Pulmonary artery endothelial cell (primary cell): ENCODE measurements at places on chromosomes 3 and 15. TPM values are rescaled to one million over a fixed set of nuclear protein-coding genes. Genes with fewer than 3 reads are reported as not detected.

Gene RPS27L
- 439 and 505 TPM in 2 replicates for total RNA-seq

DNA sequence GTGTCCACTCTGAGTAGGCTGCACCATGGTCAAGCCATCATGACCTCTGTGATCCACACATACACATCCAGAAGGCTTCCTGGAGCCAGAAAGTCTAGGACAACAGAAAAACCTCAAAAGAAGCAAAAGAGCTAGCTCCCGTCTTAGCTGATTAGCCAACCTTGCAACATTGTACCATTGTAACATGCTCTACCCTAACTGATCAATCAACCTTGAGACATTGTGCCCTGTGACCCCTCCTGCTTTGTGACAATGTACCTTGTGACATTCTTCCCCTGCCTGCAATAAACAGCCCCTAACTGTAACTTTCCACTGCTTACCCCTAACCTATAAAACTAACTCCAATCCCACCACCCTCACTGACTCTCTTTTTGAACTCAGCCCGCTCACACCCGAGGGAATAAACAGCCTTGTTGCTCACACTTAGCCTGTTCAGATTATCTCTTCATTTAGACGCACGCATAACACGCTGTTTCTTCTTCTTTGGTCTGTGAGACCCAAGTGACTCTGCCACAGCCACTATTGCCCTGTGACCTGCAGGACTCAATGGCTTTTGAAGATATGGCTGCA, 1104.6 kb downstream of the OTOL1 start:
- DNase-seq: no peak

DNA sequence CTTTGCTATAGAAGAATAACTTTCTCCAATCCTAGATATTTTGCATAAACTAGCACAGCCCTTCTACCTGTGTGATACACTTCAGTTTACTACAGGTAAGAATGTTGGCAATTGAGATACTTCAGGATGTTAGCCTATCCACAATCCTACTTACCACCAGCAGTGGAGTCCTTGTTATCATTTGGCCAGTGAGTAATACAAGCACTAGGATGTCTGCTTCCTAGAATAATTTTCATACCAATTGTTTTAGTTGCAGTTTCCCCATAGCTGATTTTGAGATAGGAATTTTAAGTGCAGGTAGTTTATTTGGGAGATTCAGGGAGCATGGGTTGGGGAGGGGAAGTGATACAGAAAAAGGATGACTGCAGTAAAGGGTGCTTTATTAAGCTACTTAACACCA, 147.2 kb downstream of the EPHA6 start:
- DNase-seq: no peak

Gene CA12
- total RNA-seq: 2.0 and 2.5 TPM in 2 replicates

- DNase-seq: no peak
These were observed 10.3 kb downstream of the DZIP3 start for GRCh38 chr3:108599677-108600409.

Gene CFAP100
- total RNA-seq: not detected in 2 replicates

GRCh38 chr3:134090031-134090430, 60.3 kb upstream of the SLCO2A1 start:
- DNase-seq: no peak

Gene KBTBD8
- total RNA-seq: 2.7 and 5.9 TPM in 2 replicates

DNA sequence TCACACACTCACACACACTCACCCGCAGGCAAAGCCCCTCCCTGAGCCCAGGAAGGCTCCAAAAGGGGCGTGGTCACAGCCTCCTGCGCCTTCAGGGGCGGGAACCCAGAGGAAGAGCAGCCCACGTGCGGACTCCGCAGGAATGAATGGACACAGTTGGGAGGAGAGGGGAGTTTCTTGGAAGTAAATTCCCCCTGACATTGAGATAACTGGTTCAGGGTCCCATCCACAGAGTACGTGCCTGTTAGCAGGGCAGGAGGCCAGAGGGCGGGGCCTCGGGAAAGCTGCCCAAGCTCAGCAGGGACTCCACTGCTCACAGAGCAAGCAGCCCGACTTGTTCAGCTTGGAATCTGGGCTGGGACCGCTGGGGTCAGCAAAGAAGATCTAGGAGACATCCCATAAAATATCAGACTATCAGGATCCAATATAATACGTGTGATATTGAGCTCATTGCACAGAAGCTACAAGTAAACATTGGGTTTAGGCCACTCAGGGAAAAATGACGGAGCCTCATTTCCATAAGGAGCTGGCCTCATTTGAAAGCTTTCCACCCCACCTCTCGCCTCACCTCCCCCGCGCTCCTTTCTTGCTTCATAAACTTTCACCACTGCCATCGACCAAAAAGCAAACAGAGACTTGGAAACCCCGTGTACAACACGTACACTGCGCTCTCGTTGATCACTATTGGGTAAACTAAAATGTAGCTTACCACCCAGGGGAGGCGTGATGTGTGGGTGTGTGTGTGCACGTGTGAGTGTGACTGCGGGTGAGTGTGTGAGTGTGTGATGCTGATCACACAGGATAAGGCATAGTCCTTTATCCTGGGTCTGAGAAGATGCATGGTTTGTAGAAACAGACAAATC, 36.0 kb downstream of the TM2D3 start:
- DNase-seq: no peak

GRCh38 chr15:52716536-52716935, 37.3 kb upstream of the ATOSA start:
- no peak for DNase-seq

Gene MYRIP
- total RNA-seq: 22.4 and 24.8 TPM in 2 replicates

GRCh38 chr3:188389711-188390342, 235.9 kb downstream of the LPP start:
- DNase-seq: no peak

DNA sequence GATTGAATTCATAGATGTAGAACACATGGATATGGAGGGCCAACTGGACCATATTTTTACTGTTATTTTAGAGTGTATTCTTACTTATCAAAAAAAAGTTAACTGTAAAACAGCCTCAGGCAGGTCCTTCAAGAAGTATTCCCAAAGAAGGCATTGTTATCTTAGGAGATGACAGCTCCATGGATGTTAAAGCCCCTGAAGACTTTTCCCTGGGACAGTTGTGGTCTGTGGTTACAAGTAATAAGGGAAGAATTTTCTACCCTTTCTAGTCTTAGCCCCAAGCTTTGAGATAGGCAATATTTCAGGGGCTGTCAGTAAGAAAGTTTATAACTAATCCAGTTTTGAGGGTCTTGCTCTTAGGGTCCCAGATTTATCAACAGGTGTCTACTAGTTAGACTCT, 62.5 kb downstream of the LRRC49 start:
- DNase-seq: no peak

- no peak for DNase-seq
These were observed 76.3 kb upstream of the NR2F2 start for GRCh38 chr15:96254173-96254572.

DNA sequence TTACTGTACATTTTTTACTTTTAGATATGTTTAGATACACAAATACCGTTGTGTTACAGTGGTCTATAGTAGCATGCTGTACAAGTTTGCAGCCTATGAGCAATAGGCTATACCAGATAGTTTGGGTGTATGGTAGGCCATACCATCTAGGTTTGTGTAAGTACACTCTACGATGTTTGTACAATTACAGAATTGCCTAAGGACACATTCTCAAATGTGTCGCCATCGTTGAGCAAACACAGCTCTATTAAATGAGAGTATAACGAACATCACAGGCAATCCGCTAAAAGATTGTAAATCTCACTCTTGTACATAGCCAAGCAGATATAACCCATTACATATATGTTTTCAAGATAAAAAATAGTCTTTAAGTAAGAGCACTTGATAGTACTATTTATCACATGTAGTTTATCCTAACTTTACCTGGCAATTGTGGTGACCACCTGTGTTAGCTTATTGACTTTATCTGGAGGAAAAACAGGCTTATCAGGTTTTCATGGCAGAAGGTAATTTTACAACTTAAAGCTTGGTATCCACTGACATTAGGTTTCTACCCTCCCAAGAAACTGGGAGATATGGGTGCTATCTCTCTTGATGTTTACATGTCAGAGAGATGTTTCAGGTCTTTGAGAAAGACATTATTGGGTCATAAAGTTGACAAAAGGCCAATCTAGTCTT, 898.7 kb downstream of the NSUN3 start:
- no peak for DNase-seq
